ENCODE measurements at places on chromosomes 7 and 10.

GRCh38 chr10:84593506-84593905 is 265.1 kb downstream of the CCSER2 start:
- DNase-seq: no peak

GRCh38 chr10:71747551-71748523 is 25.5 kb downstream of the VSIR start:
- DNase-seq: no peak

- DNase-seq: no peak
Observed at GRCh38 chr10:53918755-53919154, 882.3 kb downstream of the PCDH15 start.

- DNase-seq: no peak
Observed at GRCh38 chr10:61120805-61121204, 176.8 kb upstream of the RHOBTB1 start.

DNA sequence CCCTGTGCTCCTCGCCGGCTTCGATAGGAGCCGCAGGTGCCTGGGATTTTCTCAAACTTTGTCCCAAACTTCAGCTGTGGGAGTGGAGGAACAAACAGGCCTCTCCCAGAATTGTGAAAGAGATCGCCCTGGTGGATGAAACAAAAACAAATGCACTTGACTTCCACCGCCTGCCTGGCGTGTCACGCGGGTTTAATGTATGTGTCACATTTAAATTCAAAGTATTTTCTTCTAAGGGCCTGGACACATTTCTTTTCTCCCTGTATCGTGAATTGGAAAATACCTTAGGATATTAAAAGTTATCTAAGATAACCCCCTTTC is 694 bp upstream of the WASL start:
- DNase-seq: no peak

GRCh38 chr10:111119637-111120036 is 42.8 kb downstream of the ADRA2A start:
- no peak for DNase-seq

GRCh38 chr10:98106531-98106930 is 27.9 kb upstream of the R3HCC1L start:
- no peak for DNase-seq

GRCh38 chr10:70652761-70653657 is 19.3 kb upstream of the ADAMTS14 start:
- no peak for DNase-seq

GRCh38 chr10:110507346-110507745 is 9.6 kb downstream of the DUSP5 start:
- no peak for DNase-seq

GRCh38 chr7:18859318-18859717 is 258.1 kb downstream of the TWIST1 start:
- no peak for DNase-seq

DNA sequence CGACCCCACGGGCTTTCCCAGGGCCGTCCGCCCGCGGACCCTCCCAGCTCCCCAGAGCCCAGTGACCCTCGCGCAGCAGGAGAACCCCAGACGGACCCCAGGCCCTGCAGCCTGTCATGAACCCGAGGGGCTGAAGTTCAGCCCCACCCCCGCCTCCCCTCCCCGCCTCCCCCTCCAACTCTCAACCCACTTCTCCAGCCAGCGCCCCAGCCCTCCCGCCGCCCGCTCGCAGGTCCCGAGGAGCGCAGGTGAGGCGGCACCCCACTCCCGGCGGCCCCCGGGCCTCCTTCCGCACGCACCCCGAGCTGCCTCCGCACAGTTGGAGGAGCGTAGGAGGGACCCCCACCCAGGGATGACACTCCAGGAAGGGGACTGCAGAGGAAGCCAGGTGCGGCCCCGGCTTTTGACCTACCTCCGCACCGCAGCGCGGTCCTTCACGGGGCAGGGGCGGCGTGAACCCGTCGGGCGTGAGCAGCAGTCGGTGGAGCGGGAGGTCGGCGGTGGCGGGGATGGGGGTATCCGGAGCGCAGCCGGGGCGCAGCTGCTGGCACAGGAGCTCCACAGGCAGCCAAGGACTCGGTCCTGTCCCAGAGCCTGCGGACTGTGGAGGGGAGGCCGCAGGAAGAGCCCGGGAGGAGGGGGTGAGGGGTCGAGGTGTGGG is at the start of gene TMEM176A:
TMEM176A (plus strand) TSS at position 189 of the 661 bp plus-strand sequence. CDS start 782 bp downstream, outside the sequence.
- no peak for DNase-seq

DNA sequence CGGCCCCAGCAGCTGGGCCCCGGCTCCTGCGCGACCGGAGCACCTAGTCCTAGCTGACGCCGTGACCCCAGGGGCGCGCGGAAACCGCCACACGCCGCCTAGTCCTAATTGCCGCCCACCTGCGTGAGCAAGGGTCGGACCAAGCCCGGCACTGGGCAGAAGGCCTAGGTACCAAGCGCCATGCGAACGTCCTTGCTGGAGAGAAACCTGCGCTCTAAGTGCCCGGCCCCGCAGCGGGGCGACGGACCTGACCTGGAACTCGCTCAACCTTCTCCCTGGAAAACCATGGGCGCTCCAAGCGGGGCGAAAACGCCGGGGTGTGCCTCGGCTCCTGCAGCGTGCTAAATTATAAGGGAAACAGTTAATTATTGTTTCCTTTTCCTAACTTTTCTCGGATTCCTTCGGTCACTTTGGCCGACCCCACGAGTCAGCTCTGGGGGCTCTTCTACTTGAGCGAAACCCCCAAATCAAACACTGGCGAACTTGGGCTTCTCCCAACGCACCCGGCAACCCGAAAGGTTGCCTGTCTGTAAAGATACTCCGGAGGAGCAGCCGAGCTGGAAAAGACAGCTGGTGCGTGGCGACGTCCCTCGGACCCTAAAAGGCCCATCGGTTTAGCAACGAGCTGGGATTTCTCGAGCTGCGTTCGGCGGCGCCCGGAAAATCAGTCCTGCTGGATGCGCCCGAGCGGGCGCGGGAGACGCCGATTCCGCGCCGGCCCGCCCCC is 5.3 kb upstream of the EBF3 start:
- no peak for DNase-seq

- no peak for DNase-seq
Observed at GRCh38 chr10:44281089-44281613, 103.7 kb downstream of the CXCL12 start.

DNA sequence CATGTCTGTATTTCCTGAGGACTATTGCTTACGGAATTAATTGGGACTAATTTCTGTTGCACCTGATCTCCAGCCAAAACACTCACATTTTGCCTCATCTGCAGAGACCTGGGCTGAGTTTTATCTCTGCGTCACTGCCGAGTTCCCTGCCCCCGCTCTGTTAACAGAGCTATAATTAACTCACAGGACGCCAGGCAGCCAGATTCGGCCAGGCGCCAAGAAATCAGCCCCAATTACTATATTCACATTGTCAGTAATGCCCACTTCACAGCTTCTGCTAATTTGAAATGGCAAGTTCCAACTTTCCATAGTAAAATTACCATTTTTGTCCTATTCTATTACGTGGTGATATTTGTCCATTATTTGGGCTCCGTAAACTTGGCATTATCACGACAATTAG is 130.5 kb downstream of the CUX1 start:
- DNase-seq: no peak

- DNase-seq: no peak
Observed at GRCh38 chr7:46168671-46169383, 247.8 kb upstream of the IGFBP3 start.

All from Ammon's horn (tissue), 1 donor.